ENCODE measurements at places on chromosomes 13 and 19. TPM values are rescaled to one million over a fixed set of nuclear protein-coding genes. Genes with fewer than 3 reads are reported as not detected.

The TMEM221 gene
- not detected for total RNA-seq

The KIR2DL1 gene
- not detected for total RNA-seq

The MRPL57 gene
- 15.0 TPM for total RNA-seq

The LGI4 gene
- 0.72 TPM for total RNA-seq

The LGALS14 gene
- total RNA-seq: not detected

The MIR17HG gene
- 4.0 TPM for total RNA-seq

The MYO1F gene
- total RNA-seq: under 0.01 TPM

The UBE2L5 gene
- total RNA-seq: 0.59 TPM

The ZNF578 gene
- 2.4 TPM for total RNA-seq

The CYP4F8 gene
- not detected for total RNA-seq

The FAM83E gene
- 0.29 TPM for total RNA-seq

The SYT5 gene
- total RNA-seq: not detected

The ANGPTL4 gene
- total RNA-seq: 1.1 TPM

The DHX34 gene
- total RNA-seq: 10.9 TPM

The RNASEH2B gene
- total RNA-seq: 47.4 TPM

The CD177 gene
- total RNA-seq: not detected

The UTP14C gene
- 15.9 TPM for total RNA-seq

The ATP8B3 gene
- 0.72 TPM for total RNA-seq

The POLR1D gene
- 93.7 TPM for total RNA-seq

The TINCR gene
- under 0.01 TPM for total RNA-seq

The SIGLEC10 gene
- total RNA-seq: not detected

The DOCK6 gene
- 183 TPM for total RNA-seq

The SGCG gene
- total RNA-seq: not detected

The ACP7 gene
- total RNA-seq: not detected

Measured in osteoblast (primary cell).